ENCODE measurements at places on chromosomes 2 and 18.

DNA sequence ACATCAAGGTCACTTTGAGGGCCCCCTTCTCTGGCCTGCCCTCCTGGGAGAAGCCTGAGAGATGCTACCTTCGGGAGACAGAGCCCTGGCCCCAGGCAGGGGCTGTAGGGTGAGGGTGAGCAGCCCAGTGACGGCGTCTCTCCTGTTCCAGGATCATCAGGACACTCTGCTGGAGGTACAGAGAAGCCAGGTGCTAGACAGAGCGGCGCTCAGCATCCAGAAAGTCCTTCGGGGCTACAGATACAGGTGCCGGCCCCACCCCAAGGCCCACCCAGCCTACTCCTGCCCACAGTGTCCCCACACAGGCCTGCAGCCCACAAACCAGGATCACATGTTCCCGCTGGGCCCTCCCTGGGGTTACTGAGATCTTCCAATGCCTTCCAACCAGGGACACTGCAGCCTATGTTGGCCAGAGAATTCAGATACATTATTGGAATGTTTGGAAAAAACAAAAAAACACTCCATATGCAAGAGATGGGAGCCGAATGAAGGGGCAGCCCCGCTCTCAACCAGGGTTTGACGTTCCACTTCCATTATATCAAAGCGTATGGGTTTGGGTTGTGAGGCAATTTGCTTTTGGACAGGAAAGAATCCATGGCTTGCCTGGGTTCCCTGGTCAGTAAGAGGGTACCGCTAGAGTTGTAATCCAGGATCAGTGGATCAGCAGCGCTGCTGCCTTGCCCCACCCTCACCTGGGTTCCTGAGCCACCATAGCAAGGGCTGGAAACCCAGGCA lies 49.5 kb upstream of the GPR17 start:
- DNase-seq, result no peak

GRCh38 chr2:239818531-239819011 lies 206.6 kb downstream of the NDUFA10 start:
- no peak for DNase-seq

DNA sequence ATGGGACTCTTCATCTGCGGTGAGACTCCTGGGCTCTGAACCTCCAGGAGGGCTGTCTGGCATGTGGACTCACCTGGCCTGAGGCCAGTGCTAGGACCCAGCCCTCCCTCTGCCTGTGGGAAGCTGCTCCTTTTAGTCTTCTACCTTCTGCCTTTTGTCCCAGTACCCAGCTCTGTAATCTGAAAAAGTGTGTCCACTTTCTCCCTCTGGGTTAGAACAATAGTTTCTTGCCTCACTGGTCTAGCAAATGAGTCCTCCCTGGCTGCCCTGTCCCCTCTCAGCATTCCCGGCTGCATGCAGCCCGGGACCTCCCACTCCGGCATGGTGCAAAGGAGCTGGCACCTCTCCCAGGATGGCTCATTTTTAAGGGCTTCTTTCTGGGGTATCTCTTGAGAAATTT lies 25.9 kb downstream of the GKN2 start:
- DNase-seq, result no peak

DNA sequence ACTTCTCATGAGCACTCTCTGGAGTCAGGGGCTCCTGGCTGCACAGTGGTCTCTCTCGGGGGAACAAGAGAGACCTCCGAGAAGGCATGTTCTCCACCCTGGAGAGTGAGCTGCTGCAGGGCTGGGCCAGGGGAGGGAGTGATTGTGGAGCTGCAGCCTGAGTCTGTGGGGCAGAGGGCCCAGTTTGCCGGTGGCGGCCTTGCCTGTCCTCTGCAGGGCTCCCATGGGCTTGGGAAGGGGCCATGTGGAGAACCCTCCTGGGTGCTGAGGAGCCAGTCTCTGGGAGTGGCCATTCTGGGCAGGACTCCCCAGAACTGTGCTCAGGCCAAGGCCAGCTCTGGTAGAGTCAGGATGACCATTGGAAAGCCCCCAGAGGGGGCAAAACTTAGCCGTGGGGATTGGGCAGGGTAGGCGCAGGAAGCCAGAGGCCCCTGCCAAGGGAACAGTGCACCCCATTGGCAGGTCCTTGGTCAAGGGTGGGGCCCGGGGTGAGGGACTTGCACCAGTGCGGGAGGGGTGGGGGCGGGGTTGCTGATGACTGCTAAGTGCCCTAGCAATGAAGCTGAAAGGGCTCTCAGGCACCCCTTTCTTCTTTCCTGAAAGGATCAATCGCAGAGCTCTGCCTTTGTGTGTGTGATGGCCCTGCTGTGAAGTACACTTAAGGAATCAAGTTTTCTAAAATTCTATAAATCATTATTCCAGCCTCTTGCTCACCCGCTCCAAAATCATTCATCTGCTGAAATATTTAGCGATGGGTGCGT lies 69.7 kb upstream of the BOD1L2 start:
- no peak for DNase-seq

DNA sequence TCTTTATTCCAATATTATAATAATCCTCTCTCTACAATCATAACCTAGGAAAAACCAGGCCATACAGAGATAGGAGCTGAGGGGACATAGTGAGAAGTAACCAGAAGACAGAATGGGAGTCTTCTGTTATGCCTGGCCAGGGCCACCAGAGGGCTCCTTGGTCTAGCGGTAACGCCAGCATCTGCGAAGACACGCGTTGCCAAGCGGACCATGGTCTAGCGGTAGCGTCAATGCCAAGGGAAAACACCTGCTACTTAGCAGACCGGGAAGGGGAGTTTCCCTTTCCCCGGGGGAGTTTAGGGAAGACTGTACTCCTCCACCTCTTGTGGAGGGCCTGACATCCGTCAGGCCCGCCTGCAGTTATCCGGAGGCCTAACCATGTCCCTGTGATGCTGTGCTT lies 36.6 kb downstream of the ARL6IP6 start:
- no peak for DNase-seq

- DNase-seq, result no peak
Measured at GRCh38 chr18:32072321-32072720, 19.4 kb upstream of the RNF138 start.

GRCh38 chr2:9219027-9219445 lies 12.4 kb downstream of the ASAP2 start:
- no peak for DNase-seq

DNA sequence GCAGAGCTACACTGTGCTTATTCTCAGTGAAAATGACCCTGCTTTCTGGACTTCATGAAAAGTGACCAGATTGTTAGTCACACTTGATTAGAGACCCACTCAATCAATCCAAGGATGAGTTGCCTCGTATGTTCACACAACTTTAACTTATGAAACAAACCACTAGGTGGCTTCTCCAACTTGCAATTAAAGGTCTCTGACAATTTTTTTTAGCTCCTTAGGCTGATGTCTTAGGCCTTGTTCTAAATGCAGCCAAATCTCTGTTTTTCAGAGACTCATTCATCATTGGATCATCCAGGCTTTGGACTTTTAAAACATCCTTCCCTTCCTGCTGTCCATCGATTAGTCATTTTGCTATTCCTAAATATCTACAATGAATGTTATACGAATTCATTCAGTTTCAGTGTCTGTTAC lies 63.4 kb downstream of the MREG start:
- DNase-seq, result no peak

DNA sequence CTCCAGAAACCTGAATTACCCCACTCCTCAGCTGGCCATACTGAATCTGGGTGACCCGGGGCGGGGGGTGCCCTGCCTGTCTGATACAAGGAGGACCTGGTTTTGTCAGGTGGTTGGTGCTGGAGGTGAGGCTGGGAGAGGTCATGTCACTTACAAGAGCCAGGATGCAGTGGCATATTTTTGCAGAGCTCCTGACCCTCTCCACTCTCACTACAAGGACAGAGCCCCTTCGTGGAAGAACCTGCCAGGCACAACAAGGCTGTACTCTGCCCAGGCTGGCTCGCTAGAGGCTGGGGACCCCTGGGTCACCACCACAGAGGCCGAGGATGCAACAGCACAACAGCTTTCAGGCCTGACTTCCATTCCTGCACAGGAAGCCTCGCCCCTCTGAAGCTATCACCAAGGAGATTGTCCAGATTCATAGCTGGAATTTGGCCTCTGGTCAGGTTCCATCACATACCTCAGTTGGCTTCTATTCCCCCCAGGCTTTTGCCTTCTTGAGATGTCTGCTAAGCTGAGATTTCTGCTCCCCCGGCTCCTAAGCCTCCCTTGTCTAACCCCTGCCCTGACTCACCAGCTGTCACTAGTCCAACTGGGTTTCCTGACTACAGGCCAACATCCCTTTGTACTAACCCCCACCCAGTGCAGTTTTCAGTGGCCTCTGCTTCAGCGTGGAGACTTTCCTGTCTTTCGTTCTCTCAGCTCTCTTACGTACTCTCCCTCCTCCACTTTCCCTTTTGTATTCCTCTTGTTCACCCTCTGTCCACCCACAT lies 132.5 kb upstream of the EPAS1 start:
- no peak for DNase-seq

- DNase-seq, result no peak
Measured at GRCh38 chr2:144461308-144461766, 58.6 kb downstream of the ZEB2 start.

GRCh38 chr2:229446350-229446749 lies 175.3 kb upstream of the PID1 start:
- no peak for DNase-seq

DNA sequence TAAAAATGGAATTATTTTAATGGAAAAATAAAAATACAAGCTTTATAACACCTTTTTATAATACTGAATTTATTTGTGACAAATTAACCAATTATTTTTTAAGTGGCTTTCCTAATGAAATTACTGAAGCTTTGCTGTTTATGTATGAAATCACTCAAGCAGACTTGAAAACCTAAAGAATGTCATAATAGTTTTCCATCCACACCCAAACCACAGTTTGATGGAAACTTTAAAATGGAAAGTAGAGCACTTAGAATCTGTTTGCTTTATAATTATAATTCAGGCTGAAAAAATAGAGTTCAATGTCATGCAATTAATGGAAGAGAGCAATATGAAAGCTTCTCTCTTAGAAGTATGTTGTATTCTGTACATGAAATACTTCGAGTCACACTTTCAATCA lies 31.6 kb upstream of the WDR75 start:
- no peak for DNase-seq

- DNase-seq, result no peak
Measured at GRCh38 chr2:152352616-152353015, 17.6 kb downstream of the FMNL2 start.

- DNase-seq, result no peak
Measured at GRCh38 chr2:220887271-220887870, 684.7 kb downstream of the EPHA4 start.

DNA sequence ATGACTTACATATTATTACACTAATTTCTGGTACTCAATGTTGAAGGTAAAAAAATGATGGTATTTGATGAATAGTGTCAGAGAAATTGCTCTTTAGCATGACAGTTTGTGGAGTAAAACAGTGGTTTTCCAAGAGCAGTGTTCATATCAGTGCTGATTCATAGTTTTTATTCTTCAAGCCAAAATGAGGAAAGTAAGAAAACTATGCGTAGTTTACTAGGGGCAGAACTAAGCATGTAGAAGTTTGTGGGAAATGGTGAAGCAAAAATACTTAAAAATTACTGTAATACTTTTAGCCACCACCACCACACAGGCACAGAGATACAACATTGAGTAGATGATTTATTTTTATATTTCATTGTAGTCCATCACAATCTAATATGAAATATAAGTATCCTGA lies 137.3 kb downstream of the ZNF804A start:
- DNase-seq, result no peak

DNA sequence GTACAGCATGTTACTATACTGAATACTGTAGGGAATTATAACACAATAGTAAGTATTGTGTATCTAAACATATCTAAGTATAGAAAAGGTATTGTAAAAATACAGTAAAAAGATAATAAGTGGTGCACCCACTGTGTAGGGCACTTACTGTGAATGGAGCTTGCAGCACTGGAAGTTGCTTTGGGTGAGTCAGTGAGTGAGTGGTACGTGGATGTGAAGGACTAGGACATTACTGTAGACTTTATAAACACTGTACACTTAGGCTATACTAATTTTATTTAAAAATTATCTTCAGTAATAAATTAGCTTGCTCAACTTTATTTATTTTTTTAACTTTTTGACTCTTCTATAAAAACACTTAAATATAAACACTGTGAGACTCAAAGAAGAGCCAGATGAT lies 82.6 kb downstream of the MTA3 start:
- DNase-seq, result no peak

DNA sequence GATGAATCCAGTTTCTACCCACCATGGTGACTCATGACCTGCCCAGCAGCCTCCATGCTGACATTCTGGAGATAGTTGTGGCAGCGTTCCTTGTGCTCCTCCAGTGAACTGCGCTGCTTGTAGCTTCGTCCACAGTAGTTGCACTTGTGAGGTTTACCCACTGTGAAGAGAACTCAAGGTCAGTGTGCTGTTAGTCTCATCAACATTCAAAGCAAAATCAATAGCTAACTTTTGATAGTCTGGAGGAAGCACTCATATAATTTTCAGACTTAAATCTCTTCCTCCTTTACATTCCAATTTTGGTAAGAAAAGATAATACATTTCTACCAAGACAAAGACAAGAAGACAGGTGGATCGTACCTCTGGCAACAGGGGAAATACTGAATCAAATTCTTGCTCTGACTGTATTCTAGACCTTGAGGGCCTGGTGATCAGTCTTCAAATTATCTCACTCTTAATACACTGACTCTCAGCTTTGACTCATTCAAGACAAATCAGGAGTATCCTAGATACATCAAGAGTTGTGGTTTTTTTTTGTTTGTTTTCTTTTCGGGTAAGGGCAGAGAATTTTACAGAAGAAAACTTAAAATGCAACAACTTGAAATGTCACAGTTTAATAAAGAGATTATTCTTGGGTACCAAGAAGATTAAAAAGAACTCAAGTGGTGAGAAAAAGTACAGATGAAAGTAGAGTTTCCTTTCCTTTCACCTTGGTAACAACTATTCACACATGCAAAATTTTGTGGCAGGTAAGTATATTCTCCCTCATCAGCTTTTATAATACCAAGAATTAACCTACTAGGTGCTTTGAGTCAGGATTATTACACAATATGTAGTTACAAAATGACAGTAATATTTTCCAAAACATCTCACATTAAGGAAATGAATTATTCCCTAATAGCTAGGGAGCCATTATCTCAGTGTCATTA lies 129.2 kb downstream of the IKZF2 start:
- no peak for DNase-seq

GRCh38 chr18:63365876-63366212 lies 1.2 kb downstream of the KDSR start:
- DNase-seq, result no peak

GRCh38 chr2:241376808-241377207 lies 20.7 kb downstream of the FARP2 start:
- no peak for DNase-seq

DNA sequence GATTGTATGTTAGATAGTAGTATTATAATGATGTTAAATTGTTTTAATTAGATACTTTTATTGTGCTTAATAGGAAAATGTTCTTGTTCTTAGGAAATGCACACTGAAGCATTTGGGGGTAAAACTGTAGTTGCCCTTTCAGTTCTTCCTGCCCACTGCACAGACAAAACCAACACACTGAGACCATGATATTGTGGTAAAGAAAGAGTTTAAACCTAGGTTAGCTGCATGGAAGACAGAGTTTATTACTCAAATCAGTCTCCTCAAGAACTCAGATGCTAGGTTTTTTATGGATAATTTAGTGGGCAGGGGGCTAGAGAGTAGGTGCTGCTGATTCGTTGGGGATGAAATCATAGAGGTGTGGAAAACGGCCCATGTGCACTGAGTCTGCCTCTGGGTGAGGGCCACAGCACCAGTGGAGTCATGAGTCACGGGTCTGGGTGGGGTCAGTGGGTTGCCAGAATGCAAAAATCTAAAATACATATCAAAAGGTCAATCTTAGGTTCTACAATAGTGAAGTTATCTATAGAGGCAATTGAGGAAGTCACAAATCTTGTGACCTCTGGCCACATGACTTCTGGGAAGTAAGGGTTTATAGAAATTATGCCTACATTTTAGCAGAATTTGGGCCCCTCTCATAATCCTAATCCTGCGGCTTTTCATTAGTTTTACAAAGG lies 283.4 kb upstream of the FBXO11 start:
- no peak for DNase-seq

Data from DMS79 treated with DMSO at 0.1 percent for 48 hours (cell line).